ENCODE measurements at places on chromosomes 16 and 17. TPM values are rescaled to one million over a fixed set of nuclear protein-coding genes. Genes with fewer than 3 reads are reported as not detected.
A peak's percentile ranks its signal among the peaks of the same experiment; 100 is the strongest.

The SLC12A3 gene
- total RNA-seq = 0.20 TPM

DNA sequence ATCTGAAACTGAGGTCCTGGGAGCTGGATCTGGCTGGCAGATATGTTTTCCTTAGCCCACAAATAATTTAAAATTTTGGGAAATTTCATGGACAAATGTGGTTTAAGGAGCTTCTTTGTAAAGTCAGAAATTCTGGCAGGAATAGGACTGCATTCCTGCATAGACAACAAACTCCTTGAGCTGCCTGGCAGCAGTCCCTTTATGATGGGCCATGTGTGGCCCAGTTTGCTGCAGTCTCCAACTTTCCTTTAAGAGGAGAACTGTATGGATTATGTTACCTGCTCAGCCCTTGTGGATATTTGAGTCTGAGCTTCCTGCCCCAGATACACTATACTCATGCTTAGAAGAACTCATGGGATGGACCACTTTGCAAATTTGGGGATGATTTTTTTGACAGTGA, 48.5 kb upstream of the HS3ST2 start:
- no peak overlapping the region for H3K4me3 ChIP-seq
- H3K27me3 ChIP-seq = no peaks in the 10 kb centered on the region
- no peaks in the 10 kb centered on the region for H3K36me3 ChIP-seq
- H3K27ac ChIP-seq = peak overlapping the region; percentile 22
- no peak for DNase-seq

GRCh38 chr17:27569257-27569722, 61.7 kb upstream of the LGALS9 start:
- no peak overlapping the region for H3K4me3 ChIP-seq
- no peak overlapping the region for H3K27ac ChIP-seq
- H3K27me3 ChIP-seq = no peaks in the 10 kb centered on the region
- no peak for DNase-seq
- peaks cover 19% of the 10 kb centered on the region for H3K36me3 ChIP-seq

- H3K27me3 ChIP-seq = peaks cover 10% of the 10 kb centered on the region
- peak overlapping the region; percentile 86 for H3K27ac ChIP-seq
- peak overlapping the region; percentile 61 for H3K4me3 ChIP-seq
These were observed 599 bp downstream of the MRC2 start for GRCh38 chr17:62627904-62628633.

- H3K27me3 ChIP-seq = peaks cover 37% of the 10 kb centered on the region
- peaks cover 19% of the 10 kb centered on the region for H3K4me1 ChIP-seq
- no peaks in the 10 kb centered on the region for H3K36me3 ChIP-seq
- no peak overlapping the region for H3K4me3 ChIP-seq
- H3K27ac ChIP-seq = no peak overlapping the region
These were observed 13.5 kb upstream of the TBX21 start for GRCh38 chr17:47719411-47720152.

GRCh38 chr16:89216315-89217137, 977 bp upstream of the ZNF778 start:
- peak overlapping the region; percentile 97 for H3K4me3 ChIP-seq
- DNase-seq = peak; percentile 92
- peaks cover 12% of the 10 kb centered on the region for H3K4me1 ChIP-seq
- peak overlapping the region; percentile 93 for H3K27ac ChIP-seq
- peaks cover 17% of the 10 kb centered on the region for H3K36me3 ChIP-seq
- no peaks in the 10 kb centered on the region for H3K27me3 ChIP-seq

DNA sequence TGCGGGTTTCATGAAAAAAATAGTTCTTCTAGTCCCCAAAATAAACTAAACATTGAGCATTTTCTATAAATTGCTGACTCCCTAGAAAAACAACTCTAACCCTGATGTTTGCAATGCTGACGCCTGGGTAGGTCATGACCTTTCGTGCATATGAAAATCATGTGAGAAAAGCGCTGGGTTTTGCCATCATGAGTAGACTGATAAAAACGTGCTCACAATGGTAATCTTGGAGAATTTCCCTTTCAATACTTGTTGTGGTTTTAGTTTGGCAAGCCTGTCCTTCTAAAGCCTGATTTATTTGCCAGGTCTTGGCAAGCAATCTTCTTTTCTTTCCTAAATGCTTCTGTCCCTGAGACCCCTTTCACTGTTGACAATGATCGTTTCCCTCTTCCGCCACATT, 4.0 kb upstream of the CLEC10A start:
- H3K36me3 ChIP-seq = no peaks in the 10 kb centered on the region
- H3K4me3 ChIP-seq = no peak overlapping the region
- H3K4me1 ChIP-seq = no peaks in the 10 kb centered on the region
- peak; percentile 43 for DNase-seq
- H3K27me3 ChIP-seq = no peaks in the 10 kb centered on the region
- no peak overlapping the region for H3K27ac ChIP-seq

- DNase-seq = no peak
- H3K4me1 ChIP-seq = peaks cover 5% of the 10 kb centered on the region
- H3K27me3 ChIP-seq = no peaks in the 10 kb centered on the region
- H3K27ac ChIP-seq = no peak overlapping the region
These were observed 255.3 kb downstream of the CPPED1 start for GRCh38 chr16:12548270-12548983.

GRCh38 chr17:54909766-54910165, 9.1 kb downstream of the TOM1L1 start:
- H3K27ac ChIP-seq = no peak overlapping the region
- H3K27me3 ChIP-seq = no peaks in the 10 kb centered on the region
- H3K36me3 ChIP-seq = no peaks in the 10 kb centered on the region
- DNase-seq = no peak

- no peaks in the 10 kb centered on the region for H3K27me3 ChIP-seq
- no peak overlapping the region for H3K4me3 ChIP-seq
- peaks cover 8% of the 10 kb centered on the region for H3K4me1 ChIP-seq
- DNase-seq = no peak
- no peak overlapping the region for H3K27ac ChIP-seq
These were observed 79.5 kb downstream of the CPPED1 start for GRCh38 chr16:12724226-12724625.

- no peak for DNase-seq
- no peaks in the 10 kb centered on the region for H3K36me3 ChIP-seq
- H3K4me3 ChIP-seq = no peak overlapping the region
- peaks cover 14% of the 10 kb centered on the region for H3K4me1 ChIP-seq
These were observed 2.9 kb upstream of the CACNG3 start for GRCh38 chr16:24253192-24253591.

All from spinal cord (tissue), 10 donors.